ENCODE measurements at places on chromosomes 16 and 17. TPM values are rescaled to one million over a fixed set of nuclear protein-coding genes. Genes with fewer than 3 reads are reported as not detected.

Gene DNASE1L2
- 7.5 TPM for total RNA-seq

Gene ZNF205
- 14.4 TPM for total RNA-seq

Gene TMC8
- 2.5 TPM for total RNA-seq

Gene CD68
- total RNA-seq = 1.6 TPM

Gene SMIM22
- not detected for total RNA-seq

Gene TCAP
- total RNA-seq = 2.5 TPM

Gene CCL17
- total RNA-seq = not detected

Gene PYDC1
- not detected for total RNA-seq

Gene NOXO1
- 2.8 TPM for total RNA-seq

Gene PLLP
- 2.8 TPM for total RNA-seq

Gene KLHL10
- not detected for total RNA-seq

Gene MT1G
- total RNA-seq = not detected

Gene CHST4
- total RNA-seq = not detected

Gene MMP28
- total RNA-seq = 9.7 TPM

Gene SOST
- not detected for total RNA-seq

All from parietal lobe (tissue), 2 donors.